ENCODE measurements at places on chromosomes 2 and 18.

- no peak for DNase-seq
Measured at GRCh38 chr18:49178321-49178720, 227.6 kb upstream of the SMAD7 start.

GRCh38 chr2:150887926-150888325, 373.7 kb downstream of the RBM43 start:
- DNase-seq = no peak

- DNase-seq = no peak
Measured at GRCh38 chr2:169620509-169620908, 36.4 kb downstream of the PPIG start.

DNA sequence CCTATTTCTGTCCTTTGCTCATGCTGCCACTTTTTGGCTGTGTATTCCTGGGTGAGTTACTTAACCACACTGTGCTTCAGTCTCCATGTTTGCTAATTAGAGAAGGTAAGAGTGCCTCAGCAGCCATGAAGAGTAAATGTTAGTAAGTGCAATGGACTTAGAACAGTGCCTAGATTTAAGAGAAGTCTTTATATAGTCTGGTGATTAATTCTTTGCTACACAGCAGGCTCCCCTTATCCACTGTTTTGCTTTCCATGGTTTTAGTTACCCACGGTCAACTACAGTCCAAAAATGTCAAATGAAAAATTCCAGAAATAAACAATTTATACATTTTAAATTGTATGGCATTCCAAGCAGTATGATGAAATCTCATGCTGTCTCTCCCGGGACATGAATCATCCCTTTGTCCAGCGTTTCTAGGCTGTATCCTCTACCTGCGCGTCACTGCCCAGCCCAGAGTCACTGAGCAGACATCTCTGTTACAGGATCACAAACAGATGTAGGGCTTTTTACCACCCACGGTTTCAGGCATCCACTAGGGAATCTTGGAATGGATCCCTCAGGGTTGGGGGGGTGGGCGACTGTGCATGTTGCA, 91.0 kb downstream of the CTIF start:
- no peak for DNase-seq

GRCh38 chr18:76145521-76146376, 349.3 kb downstream of the ZNF516 start:
- DNase-seq = no peak

GRCh38 chr18:51076503-51076902, 46.5 kb downstream of the SMAD4 start:
- no peak for DNase-seq

DNA sequence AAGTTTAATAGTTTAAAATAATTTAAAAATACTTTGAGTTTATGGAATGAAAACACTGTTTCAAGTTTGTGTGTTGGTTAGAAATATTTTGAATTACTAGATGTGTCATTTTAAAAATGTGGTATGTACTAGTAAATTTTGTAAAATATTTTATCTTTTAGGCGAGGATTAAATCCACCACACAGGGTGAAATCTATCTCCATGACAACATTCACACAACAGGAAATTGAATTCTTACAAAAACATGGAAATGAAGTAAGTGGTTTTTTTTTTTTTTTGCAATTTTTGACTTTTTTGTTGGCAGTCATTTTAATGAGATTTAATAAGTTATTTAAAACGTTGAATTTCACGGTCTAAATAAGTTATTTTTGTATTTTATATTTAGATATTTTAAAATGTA, 19.4 kb downstream of the AGFG1 start:
- no peak for DNase-seq

- DNase-seq = no peak
Measured at GRCh38 chr2:104434318-104434792, 419.6 kb upstream of the POU3F3 start.

- no peak for DNase-seq
Measured at GRCh38 chr2:120381192-120381591, 35.3 kb downstream of the INHBB start.

DNA sequence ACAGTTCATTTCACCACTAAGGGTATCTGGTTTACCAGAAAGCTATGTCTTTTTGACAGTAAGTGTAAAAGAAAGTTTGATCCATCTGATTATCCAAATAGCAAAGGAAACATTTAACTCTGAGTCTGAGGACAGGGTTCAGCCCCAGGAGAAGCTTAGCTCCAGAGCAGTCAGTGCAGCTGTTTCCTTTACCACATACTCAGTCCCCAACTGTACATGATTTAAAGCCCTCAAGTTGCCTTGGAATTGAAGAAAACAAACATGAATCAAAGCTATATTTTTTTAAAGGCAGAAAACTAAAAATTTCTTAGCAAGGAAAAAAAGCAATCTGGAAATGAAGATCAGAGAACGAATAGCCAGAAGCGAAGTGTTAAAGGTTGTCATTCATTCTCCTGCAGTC, 746.0 kb downstream of the METTL4 start:
- DNase-seq = no peak

GRCh38 chr2:197158591-197159550, 151.7 kb downstream of the ANKRD44 start:
- no peak for DNase-seq
